Calu3 (cell line): ENCODE measurements at places on chromosomes 5 and 9. TPM values are rescaled to one million over a fixed set of nuclear protein-coding genes. Genes with fewer than 3 reads are reported as not detected.
A peak's percentile ranks its signal among the peaks of the same experiment; 100 is the strongest.

PCDHA1 gene
- total RNA-seq, result 0.73 and 0.83 TPM in 2 replicates

RETREG1 gene
- total RNA-seq, result 12.0 and 15.4 TPM in 2 replicates

FGFR4 gene
- total RNA-seq, result 275 and 291 TPM in 2 replicates

TMEM161B gene
- total RNA-seq, result 34.1 and 35.7 TPM in 2 replicates

SLC6A3 gene
- not detected in 2 replicates for total RNA-seq

OTP gene
- 0.12 TPM in 1 of 2 replicates, not detected in the other for total RNA-seq

SYK gene
- 14.8 and 16.3 TPM in 2 replicates for total RNA-seq

GPSM1 gene
- total RNA-seq, result 3.9 and 5.7 TPM in 2 replicates

IL7R gene
- 0.19 and 0.20 TPM in 2 replicates for total RNA-seq

NTRK2 gene
- total RNA-seq, result 1.5 and 2.1 TPM in 2 replicates

SPINK1 gene
- 307 and 444 TPM in 2 replicates for total RNA-seq

DNA sequence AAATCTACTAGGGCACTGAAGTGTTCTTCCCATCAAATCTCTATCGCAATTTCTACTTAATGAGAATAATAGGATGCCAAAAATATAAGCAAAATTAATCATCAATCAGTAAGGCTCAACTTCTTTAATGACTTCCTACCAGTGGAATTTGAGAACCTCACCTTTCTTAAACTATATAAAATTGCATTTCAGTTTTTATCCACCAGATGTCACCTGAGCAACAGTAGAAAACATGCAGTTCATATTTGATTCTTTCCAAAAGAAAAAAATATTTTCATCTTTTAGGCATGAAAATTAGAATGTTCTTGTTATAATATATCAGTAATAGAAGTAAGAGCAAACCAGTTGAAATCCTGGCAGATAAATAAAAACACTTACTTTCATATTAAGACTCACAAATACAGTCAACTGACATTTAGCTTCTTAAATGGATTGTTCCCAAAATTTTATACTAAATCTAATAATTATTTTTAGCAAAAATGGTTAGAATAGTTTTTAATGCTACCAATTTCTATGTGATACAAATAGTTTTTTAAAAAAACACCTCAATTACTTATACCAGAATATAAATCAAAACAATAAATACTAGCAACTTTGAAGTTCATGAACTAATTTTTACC, 13.4 kb upstream of the CCDC112 start:
- no peak for DNase-seq

DNA sequence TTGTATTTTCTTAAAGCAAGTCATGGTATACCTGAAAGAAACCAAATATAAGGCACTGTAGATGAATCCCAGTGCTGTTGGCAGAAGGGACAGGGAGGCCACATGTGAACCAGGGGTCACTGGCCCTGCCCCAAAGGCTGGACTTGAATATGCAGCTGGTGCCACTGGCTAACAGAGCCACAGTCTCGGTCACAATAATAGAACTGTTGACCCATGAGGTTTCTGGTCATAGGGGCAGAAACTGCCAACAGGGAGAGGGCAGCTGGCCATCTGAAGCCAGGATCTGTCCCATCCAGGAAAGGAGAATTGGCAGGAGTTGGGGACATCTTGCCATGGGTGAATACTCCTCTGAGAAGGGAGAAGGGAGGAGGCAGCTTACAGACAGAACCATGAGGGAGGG, 31.9 kb downstream of the PALM2AKAP2 start:
- no peak for DNase-seq

- DNase-seq, result no peak
Measured at GRCh38 chr5:168951356-168951755, 349.6 kb downstream of the SLIT3 start.

- no peak for DNase-seq
Measured at GRCh38 chr5:141031006-141031405, 20.2 kb upstream of the PCDHB1 start.

- DNase-seq, result no peak
Measured at GRCh38 chr5:168826246-168826725, 247.1 kb upstream of the PANK3 start.

DNA sequence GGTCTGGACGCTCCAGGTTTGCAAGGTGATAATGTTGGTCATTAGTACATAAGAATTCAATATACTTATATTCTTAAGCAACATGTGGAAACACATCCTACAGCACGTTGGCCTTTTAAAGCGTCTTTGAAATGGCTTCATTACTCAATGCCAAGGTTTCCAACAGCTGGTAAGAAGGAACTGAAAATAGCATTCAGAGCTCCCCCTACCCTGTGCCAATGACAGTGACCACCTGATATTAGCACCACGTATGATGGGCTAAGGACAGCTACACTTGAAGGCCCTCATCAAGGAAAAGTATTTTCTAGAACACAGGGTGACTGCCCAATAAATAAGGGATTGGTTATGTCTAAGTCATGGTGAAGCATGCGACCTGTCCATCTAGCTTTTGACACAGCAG, 9.9 kb downstream of the ZNF622 start:
- no peak for DNase-seq

DNA sequence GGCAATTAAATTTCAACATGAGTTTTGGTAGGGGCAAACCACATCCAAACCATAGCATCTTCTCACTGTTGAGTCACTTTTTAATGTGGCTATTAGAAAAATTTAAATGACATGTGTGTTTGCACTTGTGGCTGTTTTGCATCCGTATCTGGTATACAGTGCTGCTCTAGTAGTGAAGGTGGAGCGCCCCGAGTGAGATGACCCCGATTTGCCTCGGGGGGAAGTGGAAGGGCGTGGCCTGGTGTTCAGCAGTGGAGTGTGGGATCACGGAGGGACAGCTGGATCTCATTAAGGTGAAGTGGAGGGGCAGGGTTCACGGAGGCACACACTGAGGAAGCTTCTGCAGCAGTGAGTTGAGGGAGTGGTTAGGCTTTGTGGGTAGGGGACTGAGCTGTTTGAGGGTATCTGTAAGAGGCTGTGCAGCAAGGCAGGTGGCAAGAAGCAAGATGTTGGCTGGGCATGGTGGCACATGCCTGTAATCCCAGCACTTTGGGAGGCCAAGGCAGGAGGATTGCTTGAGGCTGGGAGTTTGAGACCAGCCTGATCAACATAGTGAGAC, 6.2 kb upstream of the GMCL2 start:
- no peak for DNase-seq

- peak; percentile 14 for DNase-seq
Measured at GRCh38 chr9:126327006-126327713, 531 bp downstream of the MVB12B start.

GRCh38 chr9:94984891-94985476, 258.5 kb downstream of the AOPEP start:
- DNase-seq, result no peak

DNA sequence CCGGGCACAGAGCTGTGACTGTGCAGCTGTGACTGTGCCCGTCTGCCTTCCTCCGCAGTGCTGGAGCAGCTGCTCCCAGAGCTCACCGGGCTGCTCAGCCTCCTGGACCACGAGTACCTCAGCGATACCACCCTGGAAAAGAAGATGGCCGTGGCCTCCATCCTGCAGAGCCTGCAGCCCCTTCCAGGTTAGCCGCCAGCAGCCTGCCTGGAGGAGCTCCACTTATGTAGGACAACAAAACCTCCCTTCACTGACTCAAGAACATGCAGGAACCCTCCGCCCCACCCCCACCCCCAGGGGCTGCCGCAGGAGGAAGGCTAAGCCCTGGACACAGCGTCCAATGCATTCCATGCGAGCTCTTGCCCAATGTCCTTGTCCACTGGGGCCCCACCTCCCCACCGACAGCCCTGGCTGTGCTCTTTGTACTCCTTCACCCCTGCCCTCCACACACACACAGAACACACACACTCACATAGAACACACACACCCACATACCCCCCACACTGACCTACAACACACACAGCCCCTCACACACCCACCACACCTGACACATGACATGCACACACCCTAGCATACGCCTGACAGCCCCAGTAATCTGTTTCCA, 27.9 kb downstream of the AFAP1L1 start:
- DNase-seq, result no peak

DNA sequence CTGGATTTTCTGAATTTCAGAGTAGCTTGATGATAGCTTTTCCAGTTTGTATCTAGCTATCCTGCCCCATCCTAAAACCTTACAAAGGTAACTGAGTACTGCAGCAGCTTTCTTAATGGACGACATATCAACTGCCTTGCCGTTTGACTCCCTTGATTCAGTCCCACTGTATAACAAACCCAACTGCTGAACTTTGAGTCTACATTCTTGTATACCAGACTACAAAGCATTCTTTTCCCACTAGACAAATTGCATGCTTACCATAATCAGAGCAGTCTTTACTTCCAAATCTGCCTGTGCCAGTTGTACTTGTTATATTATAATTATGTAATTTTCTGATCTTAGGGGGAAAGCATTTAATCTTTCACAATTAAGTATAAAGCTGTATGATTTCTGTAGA, 47.3 kb downstream of the ANKRD31 start:
- DNase-seq, result no peak

GRCh38 chr5:151259931-151260330, 6.9 kb downstream of the GM2A start:
- no peak for DNase-seq

GRCh38 chr5:109125755-109126429, 283.9 kb downstream of the PJA2 start:
- DNase-seq, result no peak

GRCh38 chr5:34007201-34007620, 639 bp downstream of the AMACR start:
- peak; percentile 7 for DNase-seq
